ENCODE measurements at places on chromosomes 11 and 22.
A peak's percentile ranks its signal among the peaks of the same experiment; 100 is the strongest.

- peak; percentile 29 for DNase-seq
Observed at GRCh38 chr11:96097844-96098421, 174.0 kb upstream of the MTMR2 start.

DNA sequence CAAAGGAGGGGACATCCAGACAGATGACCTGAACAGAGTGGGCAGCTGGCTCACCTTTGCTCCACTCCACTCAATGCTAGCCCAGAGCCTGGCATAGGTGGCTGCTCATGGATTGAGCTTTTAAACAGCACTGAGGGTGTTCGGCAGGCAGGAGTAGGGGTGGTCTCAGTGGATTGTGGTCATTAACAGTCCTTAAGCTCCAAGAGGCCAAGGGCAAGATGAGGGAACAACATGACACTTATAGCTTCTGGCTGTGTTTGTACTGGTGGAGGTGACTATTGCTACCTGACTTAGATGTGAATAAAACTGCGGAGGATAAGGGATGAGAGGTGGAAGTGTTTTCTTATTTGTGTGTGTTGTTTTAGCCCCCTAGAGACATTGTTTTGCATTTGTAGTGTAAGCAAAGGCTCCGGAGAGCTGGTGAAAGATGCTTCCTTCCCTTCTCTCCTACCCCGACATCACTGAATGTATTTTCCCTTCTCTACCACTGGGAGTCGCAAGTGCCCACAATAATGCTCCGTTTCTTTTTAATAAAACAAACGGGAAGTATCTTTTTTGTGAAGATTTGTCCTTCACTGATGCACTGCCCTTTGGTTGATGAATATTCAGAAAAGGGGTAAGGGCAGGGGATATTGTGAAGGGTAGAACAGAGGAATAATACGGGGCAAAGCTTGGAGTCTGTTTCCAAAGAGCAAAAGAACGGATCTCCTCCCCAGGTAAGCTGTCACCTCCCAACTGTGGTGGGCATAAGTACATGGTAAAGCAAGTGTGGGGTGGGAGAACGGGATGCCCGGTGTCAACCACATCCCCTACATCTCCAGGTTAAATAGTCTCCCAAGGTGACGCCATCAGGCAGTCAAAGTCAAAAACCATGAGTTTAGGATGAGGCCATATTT, 27.5 kb upstream of the MTNR1B start:
- DNase-seq, result peak; percentile 41

GRCh38 chr11:126511475-126512115, 156.1 kb downstream of the ST3GAL4 start:
- DNase-seq, result no peak

DNA sequence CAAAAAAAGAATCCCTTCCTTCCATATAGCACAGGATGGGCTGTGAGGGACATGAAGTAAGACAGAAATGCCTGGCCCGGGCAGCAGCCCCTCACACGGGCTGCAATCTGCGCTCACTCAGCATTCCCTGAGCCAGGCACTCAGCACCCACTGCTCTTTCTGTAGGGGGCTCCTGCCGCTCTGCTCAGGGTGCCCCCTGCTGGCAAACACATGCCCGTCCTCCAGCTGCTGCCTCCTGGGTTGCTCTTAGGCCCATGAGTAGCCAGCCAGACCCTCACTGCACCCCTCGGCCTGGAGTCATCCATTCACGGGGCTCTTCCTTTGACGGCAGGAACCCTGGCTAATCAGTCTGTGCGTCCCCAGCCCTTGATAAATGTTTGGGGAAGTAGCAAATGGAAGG, 6.9 kb downstream of the MCAT start:
- DNase-seq, result no peak

DNA sequence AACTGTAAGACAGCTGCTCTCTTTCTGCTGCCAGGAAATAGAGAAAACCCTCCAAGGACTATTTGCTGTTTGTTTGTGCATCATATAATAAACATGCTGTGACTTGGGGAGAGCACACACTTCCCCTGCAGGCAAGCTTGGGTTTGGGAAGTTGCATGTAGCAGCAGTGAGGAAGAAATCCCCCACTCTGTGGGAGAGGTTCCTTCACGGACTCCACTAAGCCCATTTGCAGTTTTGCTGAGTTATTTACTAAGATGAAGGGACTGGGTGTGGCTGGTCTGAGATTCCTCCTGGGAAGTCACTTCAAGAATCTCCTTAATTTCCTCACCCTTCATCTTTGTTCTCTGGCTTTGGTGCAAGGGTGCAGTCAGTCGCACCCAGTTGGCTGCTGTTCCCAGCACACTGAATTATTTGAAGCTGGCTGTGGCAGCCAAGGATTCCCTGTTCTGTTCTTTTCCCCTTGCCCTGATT, 104.9 kb downstream of the ARFGAP2 start:
- no peak for DNase-seq

GRCh38 chr11:9962722-9963121, 298.8 kb downstream of the SWAP70 start:
- DNase-seq, result no peak

- DNase-seq, result peak; percentile 1
Observed at GRCh38 chr22:29517215-29517908, 36.2 kb downstream of the THOC5 start.

- peak; percentile 12 for DNase-seq
Observed at GRCh38 chr11:116257883-116258282, 514.9 kb downstream of the BUD13 start.

- DNase-seq, result no peak
Observed at GRCh38 chr22:45150139-45150538, 13.6 kb upstream of the NUP50 start.

DNA sequence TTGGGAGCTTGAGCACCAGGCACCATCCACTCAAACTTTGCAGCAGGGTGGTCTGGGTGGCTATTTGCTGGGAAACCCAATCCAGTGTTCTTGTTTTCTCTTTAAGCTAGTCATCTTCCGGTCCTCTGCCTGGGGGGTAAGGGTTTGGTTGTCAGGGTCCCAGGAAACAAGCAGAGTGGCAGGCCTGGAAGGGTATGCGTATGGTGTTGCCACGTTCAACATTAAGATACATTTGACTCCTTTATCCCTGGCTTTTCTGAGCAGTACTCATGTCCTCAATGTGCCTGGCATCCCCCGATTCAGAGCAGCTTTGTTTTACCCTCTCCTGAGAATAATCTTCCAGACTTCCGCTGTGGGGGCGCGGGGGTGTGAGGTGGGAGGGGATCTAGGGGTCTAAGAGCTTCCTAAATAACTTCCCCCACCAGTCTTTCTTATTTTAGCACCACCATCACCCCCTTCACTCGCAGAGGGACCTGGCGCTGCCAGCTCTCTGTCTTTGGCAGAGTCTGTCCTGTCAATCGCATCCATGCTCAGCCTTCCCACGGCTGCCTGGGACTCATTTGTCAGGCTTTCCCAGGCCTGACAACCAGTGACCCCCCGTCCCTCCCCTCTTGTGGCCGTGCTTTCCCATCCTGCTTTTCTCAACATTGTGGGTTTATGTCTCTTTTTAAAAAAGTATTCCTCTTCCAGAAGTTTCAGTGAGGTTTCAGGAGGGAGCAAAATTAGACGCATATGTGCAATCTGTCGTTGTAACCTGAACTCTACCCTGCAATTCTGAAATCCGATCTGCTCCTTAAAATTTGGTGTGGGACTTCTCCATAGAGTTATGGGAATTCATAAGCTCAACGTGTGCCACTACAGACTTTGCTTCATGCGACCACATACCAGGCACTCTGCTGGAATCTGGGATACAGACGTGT, 27.0 kb upstream of the RBFOX2 start:
- DNase-seq, result no peak

DNA sequence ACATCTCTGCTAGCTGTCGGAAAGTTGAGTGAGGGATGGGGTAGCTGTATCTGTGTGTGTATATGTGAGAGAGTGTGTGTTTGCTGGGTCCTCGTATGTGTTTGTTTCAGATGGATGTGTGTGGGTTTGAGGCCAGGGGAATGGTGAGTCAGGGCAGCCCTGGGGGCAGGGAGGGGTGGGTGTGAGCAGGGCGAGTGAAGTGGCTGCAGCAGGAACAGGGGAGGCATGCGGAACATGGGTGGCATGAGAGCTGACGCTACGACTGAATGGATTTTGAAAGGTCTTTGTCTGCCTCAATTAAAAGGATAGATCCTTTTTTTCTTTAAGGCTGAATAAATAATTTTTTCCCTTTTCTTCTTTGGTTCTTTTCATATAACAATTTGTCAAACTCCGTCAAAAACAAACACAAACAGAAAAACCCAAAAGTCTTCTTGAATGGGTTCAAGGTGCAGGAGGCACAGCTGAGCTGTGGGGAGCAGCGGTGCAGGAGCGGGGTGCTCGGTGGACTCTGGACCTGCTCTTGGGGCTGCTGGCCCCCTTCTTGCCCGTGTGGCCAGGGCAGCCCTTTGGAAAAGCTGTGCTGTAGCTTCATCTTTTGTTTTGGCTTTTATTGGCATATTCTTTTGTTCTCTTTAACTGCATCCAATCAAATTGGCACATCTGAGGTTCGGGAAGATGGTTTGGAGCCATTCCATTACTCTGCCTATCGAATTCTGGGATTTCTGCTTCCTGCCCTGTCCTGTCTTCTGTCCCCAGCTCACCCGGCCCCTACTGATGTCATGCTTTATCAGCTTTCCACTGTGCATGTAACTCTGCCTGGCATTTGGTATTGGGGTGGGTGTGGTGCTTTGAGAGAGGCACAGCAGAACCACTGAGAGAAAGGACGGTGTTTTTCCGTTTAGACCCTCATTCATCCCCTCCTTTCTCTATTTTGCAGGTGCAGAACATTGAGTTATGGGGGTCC, 80.1 kb downstream of the ADAMTS15 start:
- DNase-seq, result peak; percentile 62

DNA sequence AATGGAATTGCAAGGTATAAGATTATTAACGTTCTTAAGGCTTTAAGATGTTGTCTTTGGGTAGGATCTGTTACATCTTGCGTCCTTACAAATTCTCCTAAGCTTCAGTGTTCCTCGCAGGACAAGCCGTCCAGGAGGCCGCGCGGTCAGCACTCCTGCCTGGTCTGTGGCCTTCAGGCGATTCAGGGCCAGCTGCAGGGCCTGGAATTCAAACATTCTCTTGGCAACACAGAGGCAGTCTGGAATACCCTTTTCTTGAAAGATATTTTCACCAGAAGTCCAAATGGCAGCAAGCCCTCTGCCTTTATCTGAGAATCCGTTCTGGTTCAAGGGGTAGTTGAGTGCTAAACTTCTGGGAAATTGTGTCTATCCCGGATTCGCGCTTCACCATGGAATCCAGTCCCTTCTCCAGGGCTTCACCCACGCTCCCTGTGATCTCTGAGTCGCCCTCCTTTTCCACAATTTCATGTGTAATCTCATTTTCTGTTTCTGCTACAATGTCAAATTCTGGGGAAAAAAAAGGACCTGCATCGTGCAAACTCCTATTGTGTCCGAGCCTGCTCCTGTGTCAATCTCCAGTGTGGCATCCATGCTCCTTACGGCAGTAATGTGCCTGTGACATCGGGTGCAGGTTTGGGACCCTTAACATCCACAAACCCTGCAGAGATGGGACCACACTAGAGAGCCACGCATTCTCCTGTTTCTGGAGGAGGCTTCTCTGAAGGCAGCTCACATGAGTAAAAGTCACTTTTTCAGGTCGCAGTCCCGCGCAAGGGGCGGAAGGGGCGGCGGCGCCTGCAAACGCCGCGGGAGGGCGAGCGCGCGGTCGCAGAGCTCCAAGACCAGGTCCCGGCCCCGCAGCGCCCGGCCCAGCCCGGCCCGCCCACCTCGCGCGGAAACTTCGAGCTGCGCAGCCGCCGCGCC, 25.4 kb upstream of the SORL1 start:
- peak; percentile 18 for DNase-seq

- no peak for DNase-seq
Observed at GRCh38 chr11:88151709-88152265, 23.5 kb downstream of the RAB38 start.

DNA sequence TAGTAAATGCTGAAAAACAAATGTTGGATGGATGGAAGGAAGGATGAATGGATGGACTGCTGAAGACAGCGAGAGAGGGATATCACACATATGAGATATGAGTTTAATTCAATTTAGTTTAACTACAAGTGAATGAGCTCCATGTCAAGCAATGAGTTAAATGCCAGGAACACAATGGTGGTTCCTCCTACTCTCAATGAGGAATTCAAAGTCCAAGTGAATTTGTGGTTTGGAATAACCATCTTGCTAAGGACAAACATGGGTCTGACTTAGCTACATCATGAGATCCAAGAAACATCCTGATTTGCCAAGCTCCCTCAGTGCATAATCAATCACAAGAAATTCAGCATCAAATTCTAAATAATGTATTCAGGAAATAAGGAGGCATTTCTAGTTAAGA, 26.1 kb upstream of the PPP2R1B start:
- DNase-seq, result no peak

DNA sequence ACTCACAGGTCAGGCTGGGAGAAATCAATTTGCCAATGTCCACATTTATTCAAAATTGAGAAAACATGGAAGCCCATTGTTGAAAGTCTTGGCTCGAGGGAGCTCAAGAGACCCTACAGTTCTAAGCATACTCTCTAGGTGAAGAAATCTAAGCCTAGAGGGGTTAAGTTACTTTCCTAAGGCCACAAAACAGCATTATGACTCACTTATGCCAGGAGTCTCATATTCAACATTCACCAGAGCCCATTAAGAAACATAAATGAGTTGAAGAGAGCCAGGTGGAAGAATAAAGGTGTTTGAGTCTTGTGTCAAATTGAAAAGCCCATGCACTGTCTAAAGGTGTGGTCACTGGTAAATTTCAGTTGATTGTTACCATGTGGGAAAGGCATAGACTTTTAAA, 108.1 kb downstream of the INSC start:
- DNase-seq, result no peak

DNA sequence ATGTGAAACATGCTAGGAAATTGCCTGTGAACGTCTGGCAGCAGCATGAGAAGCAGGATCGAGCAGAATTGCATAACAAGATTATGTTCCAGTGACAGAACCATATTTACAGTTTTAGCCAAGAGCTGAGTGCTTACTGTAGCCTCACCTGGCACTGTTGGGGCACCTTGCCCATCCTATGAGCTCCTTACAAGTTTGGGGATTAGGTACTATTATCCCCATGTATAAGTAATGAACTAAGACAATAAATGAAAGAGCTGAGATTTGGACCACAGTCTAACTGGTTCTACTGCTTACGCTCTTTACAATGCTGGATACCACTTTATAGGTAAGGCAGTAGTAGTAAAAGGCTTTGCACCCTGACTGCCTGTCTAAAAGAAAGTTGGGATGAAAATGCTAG, 17.1 kb upstream of the PATE1 start:
- no peak for DNase-seq

GRCh38 chr11:115411120-115411519, 93.1 kb downstream of the CADM1 start:
- DNase-seq, result no peak

GRCh38 chr11:134560566-134561330, 148.7 kb upstream of the B3GAT1 start:
- DNase-seq, result no peak

All from M059J (cell line).